ENCODE measurements at places on chromosomes 5 and 9.

GRCh38 chr5:16120579-16120978 lies 59.0 kb downstream of the MARCHF11 start:
- no peak for DNase-seq

- no peak for DNase-seq
Observed at GRCh38 chr5:130021876-130022275, 117.6 kb downstream of the CHSY3 start.

GRCh38 chr5:100877274-100877673 lies 25.8 kb downstream of the ST8SIA4 start:
- no peak for DNase-seq

- DNase-seq: no peak
Observed at GRCh38 chr9:115507148-115507547, 389.2 kb upstream of the TNC start.

DNA sequence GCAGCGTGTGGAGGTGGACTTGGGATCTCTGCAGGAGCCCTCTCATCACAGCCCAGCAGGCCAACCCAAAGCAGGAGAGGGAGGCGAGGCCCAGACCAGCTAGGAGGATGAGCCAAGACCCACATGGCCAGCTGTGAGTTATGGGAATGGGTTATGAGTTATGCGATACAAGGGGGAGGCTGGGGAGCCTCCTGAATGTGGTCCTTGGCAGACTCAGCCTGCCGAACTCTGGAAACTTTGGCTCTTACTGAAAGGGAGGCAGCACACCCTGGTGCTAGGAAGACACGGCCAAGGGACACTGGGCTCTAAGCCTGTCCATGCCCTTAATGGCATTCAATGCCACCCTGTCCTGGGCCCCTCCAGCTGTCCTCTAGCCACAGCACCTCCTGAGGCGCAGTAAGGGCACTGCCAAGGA lies 7.7 kb upstream of the VAV2 start:
- DNase-seq: no peak

DNA sequence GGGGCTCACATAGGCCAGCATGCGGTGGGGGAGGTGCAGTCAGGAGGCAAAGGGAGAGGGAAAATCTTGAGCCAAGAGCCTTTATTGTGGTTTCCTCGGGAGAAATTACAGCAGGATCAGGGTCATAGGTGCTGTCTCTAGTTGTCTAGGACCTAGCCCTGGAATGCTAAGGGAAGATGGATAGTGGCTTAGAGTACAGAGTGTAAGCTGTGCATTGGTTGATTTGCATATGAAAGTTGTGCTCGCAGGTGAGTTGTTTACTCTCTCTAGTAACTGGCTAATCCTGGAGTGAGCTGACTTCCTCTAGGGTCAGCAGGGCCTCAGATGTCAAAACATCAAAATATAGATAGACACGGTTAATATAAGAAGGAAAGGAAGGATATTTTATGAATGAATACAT lies 877.7 kb downstream of the TLE4 start:
- DNase-seq: no peak

GRCh38 chr5:37043693-37044092 lies 167.1 kb downstream of the NIPBL start:
- no peak for DNase-seq

DNA sequence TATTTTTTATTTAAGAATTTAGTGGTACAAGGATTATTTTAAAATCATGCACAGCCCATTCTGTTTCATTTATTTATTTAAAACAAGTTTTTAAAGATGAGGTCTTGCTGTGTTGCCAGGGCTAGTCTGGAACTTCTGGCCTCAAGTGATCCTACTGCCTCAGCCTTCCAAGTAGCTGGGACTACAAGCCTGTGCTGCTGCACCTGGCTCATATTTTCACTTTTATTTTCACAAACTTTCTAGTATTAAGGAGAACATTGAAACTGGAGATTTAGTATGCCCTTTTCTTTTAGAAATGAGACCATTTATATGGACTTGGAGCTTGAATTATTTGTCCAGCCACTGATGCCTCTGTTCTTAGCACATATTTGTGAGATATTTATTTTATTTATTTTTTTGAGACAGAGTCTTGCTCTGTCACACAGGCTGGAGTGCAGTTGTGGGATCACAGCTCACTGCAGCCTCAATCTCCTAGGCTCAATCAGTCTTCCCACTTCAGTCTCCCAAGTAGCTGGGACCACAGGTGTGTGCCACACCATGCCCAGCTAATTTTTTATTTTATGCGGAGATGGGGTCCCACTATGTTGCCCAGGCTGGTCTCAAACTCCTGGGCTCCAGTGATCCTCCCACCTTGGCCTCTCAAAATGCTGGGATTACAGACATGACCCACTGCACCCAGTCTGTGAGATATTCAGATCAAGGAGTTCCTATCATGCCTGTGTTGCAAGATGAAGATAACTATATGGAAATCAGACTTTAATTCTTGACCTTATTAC lies 7.4 kb downstream of the DMXL1 start:
- DNase-seq: no peak

GRCh38 chr5:8756498-8757084 lies 789.3 kb downstream of the SEMA5A start:
- DNase-seq: no peak

GRCh38 chr5:14399054-14399692 lies 182.4 kb upstream of the OTULINL start:
- DNase-seq: no peak

DNA sequence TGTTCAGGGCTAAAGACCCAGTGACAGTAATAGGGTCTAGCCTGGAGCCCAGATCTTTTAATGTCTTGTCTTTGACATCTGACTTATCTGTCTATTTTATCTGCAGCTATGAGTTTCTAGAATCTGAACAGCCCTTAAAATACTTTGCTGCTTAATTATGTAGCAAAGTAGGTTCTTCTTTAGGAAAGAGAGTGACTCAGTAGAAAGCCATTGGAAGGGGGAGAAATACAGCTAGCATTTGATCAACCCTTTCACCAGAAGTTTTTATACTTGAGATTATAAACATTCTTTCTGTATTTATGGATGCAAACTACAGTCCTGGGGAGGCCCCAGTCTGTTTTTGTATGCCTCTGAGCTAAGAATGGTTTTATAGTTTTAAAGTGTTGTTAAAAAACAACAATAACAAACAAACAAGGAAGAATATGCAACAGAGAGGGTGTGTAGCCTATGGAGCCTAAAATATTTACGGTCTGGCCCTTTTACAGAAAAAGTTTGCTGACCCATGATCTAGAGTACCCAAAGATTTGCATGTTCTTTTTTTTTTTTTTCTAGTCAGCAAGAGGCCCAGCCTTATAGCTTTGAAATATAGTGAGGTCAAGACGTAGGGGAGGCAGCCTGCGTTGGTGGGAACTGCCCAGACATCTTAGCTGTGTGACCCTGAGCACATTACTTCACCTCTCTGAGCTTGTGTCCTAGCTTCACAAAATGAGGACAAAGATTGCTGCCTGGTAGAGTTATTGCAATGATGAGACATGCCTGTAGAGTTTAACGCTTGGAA lies 9.7 kb downstream of the GSN start:
- no peak for DNase-seq

- DNase-seq: no peak
Observed at GRCh38 chr5:98050583-98050982, 722.9 kb upstream of the RGMB start.

GRCh38 chr9:24245988-24246387 lies 299.7 kb downstream of the IZUMO3 start:
- DNase-seq: no peak

DNA sequence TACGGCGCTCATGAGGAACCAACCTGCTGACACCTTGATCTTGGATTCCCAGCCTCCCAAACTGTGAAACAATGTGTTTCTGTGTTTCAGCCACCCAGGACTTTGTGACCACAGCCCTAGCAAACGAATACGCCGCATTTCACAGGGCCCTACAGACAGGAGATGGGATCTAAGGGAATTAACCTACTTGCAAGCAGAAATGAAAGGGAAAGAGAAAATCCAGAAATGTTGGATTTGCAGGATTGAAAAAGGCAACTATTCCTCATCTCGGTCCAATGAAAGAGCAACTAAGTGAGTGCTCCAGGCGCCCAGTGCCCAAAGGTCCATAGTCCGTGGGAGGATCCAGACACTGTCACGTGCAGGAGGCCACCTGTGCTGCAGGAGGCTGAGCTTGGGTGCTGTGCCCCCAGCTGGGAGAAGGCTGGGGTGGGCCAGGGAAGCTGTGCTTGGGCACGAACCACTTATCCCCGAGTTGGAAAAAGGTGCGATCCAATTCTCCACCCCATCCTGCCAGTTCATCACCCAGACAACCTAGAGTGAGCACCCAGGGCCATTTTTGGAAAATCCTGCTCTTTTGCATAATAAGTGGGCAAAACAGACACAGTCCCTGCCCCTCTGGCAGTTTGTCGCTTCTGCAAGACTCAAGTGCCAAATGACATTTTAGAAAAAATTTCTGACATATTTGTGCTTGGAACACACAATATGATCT lies 177.9 kb downstream of the C9orf50 start:
- no peak for DNase-seq

DNA sequence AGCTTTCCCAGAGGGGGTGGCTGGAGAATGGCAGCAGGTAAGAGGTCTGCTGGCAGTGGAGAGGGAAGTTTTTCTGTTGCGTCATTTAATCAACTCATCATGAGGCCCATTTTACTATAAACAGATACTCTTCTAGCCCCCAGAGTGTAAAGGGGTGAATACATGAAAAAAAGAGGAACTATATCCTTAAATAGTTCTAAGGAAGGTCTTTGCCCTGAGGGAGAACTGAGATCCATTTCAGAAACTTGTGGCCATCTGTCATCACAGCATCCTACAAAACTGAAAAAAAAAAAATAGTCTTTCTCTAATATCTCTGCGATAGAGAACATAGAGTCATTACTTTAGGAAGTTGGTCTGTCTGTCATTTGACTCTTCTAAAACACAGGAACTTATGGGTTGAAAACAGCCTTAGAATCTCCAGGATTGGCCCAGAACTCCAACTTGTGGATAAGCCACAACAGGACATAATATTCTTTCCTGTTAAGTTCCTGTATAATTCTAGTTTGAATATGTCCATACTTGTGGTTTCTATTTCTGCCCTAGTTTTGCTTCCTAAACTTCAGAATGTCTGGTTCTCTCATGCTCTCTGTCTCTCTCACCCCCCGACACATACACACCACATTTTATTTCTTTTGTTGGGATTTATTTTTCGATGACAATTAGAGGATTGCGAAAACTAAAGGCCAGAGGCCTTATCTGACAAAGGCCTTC lies 238.5 kb upstream of the PIK3R1 start:
- DNase-seq: no peak

DNA sequence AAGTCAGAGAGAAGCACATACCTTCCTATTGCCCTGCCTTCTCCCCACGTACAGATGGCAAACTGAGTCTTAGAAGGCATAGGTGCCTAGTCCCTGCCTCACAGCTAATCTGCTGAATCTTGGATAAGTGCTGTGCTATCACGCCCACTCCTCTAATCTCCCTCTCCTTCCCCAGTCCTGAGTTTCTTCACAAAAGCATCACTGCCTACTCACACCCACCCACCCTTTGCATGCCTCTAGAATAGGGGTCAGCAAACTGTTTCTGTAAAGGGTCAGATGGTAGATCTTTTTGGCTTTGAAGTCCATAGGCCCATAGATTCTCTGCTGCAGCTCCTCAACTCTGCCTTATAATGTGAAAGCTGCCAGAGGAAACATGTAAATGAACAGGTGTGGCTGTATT lies 23.2 kb upstream of the JADE2 start:
- no peak for DNase-seq

- DNase-seq: no peak
Observed at GRCh38 chr5:170390472-170390871, 1.3 kb upstream of the KCNMB1 start.

DNA sequence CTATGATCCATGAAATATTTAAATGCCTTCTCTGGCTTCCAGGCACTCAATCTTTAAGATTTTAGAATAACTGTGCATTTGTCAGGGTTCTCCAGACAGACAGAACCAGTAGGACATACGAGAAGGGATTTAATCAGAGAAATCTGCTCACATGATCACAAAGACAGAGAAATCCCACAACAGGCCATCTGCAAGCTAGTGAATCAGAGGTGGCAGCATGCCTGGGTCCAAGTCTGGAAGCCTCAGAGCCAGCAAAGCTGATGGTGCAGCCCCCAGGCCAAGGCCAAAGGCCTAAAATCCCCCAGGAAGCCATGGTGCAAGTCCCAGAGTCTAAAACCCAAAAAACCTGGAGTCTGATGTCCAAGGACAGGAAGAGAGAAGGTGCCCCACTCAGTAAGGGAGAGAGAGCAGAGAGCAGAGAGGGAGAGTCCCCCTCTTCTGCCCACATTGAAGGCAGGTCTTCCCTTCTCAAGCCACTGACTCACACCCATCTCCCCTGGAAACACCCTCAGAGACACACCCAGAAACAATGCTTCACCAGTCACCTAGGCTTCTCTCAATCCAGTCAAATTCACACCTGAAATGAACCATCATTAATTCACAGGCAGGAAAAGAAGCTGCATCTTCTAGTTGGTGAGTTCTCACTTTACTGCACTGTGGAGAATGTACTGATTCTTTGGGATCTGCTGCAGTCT lies 48.7 kb downstream of the CAMSAP1 start:
- DNase-seq: no peak

GRCh38 chr9:111572950-111573604 lies 26.4 kb downstream of the PTGR1 start:
- no peak for DNase-seq

DNA sequence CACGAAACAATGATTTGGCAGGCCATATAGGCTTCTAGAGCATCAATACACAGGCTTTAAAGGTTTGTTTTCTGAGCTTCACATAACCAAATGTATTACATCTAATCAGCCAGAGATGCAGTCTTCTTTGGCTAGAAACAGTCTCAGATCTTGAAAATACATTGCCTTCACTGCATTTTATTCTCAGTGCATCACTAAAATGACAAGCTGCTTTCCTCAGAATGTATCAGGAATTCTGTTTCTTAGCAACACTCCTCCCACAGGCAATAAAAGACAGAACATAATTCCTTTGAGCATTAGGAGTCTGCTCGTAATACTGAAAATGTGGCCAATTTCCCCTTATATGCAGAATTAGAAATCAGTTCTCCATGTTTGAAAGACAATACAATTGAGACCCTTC lies 36.9 kb downstream of the FEM1C start:
- no peak for DNase-seq

DNA sequence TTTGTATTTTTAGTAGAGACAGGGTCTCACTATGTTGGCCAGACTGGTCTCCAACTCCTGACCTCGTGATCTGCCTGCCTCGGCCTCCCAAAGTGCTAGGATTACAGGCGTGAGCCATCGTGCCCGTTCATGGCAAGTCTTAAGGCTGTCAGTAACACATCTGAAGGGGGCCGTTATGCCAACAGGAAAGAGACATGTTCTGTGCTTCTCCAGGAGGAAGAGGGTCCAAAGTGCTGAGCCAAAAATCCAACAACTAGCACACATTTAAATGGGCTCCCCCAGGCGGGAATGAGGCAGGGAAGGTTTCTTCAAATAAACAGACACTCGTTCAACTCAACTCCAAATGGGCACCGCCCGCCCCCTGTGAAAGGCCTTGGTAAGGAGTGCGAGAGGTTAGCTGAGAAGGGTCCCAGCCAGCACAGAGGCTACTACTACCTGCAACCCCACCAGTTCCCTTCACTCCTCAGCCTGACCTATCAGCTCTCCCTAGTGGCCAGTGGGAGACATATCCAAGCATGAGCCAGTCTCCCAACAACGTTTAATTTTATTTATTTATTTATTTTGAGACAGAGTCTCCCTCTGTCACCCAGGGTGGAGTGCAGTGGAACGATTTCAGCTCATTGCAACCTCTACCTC lies 84.1 kb upstream of the DMRT1 start:
- DNase-seq: no peak

All from cerebellar nuclear complex (tissue), 1 donor.